ENCODE measurements at places on chromosomes 3 and 15. TPM values are rescaled to one million over a fixed set of nuclear protein-coding genes. Genes with fewer than 3 reads are reported as not detected.

NUSAP1 gene
- total RNA-seq: 179 TPM

TLR9 gene
- 1.2 TPM for total RNA-seq

PLA2G4E gene
- total RNA-seq: not detected

STRIT1 gene
- total RNA-seq: not detected

CCR3 gene
- total RNA-seq: not detected

CCR2 gene
- not detected for total RNA-seq

NEK10 gene
- total RNA-seq: 0.09 TPM

PTH1R gene
- total RNA-seq: not detected

FOXB1 gene
- 2.7 TPM for total RNA-seq

DUOXA2 gene
- total RNA-seq: not detected

FSTL1 gene
- total RNA-seq: 1.3 TPM

MEX3B gene
- 1.4 TPM for total RNA-seq

GRCh38 chr3:197749315-197749600, 425 bp upstream of the FYTTD1 start:
- DNase-seq: peak; percentile 63

- no peak for DNase-seq
These were observed 56.0 kb downstream of the SLC7A14 start for GRCh38 chr3:170529912-170530311.

- DNase-seq: no peak
These were observed 42.9 kb upstream of the LMCD1 start for GRCh38 chr3:8458711-8459110.

DNA sequence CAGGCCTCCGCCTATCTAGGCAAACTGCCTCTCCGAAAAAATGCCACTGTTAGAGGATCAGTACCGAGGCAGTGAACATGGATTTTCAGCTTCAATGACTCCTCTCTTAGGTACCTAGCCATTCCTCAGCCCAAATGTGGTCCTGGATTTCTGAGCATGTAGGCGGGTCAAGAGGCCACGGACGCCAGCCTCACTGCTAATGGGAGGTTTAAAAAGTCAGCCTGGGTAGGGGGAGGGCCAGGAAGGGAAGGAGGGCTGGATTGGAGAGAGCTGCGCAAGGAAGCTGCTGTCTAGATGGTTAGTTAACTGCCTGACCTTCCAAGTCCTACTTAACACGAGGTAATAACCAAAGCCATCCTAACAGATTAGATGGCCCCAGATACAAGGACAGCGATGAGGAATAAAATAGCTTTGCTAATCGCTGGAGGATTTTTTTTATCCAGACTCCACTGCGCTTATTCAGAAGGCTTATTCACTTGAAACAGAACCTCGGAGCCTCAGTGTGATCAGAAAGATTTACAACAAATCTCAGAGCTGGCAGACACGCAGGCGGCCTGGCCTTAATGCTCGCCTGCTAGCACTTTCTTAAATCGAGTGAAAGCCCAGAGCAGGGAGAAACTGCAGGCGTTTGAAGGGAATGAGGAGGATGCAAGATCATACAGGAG, 34.3 kb downstream of the TLE3 start:
- no peak for DNase-seq

- no peak for DNase-seq
These were observed 74.4 kb downstream of the ZIC1 start for GRCh38 chr3:147483578-147483977.

GRCh38 chr3:193711523-193711963, 118.5 kb downstream of the OPA1 start:
- no peak for DNase-seq

DNA sequence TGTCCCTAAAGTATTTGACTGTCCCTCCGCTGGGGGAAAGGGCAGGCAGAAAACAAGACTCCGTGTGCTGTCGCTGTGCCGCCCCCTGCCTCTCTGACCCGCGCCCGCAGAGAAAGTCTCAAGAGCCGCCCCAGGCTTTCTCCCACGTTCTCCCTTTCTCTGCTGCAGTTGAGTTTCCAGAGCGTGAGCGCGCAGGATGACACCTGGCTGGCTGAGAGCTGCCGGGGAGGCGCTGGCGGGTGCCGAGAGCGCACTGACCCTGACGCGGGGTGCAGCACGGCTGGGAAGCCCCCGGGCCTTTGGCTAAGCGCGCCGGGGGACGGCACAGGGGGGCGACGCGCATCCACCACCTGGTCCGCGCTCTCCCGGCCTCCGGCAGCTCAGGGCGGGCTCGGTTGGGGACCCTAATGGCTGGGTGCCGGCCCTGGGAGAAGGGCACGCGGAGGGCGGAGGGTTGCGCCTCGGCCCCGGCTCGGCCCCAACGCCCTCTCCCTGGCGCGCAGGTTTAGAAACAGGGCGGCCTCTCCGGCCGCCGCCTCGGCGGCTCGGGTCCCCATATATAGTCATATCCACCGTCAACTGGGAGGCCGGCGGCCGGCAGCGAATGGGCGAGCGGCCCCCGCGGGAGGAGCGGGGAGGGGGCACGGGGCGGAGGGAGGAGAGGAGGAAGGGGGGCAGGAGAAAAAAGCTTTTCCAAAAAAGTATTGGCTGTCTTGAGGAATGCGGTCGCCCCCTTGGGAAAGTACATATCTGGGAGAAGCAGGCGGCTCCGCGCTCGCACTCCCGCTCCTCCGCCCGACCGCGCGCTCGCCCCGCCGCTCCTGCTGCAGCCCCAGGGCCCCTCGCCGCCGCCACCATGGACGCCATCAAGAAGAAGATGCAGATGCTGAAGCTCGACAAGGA, at the start of gene TPM1:
TSS of gene TPM1 (plus strand) at position 774 of the 903 bp plus-strand sequence. CDS start at position 857, 83 bp downstream.
- peak; percentile 29 for DNase-seq

GRCh38 chr3:195736866-195737490, 16.2 kb downstream of the MUC20 start:
- no peak for DNase-seq

GRCh38 chr3:122343654-122344053, 18.6 kb downstream of the CSTA start:
- no peak for DNase-seq

GRCh38 chr3:99211309-99211708, 309.8 kb upstream of the DCBLD2 start:
- DNase-seq: no peak

GRCh38 chr3:10188804-10189556, 24.3 kb downstream of the IRAK2 start:
- no peak for DNase-seq

- no peak for DNase-seq
These were observed 142.8 kb downstream of the TGFBR2 start for GRCh38 chr3:30749230-30749629.

DNA sequence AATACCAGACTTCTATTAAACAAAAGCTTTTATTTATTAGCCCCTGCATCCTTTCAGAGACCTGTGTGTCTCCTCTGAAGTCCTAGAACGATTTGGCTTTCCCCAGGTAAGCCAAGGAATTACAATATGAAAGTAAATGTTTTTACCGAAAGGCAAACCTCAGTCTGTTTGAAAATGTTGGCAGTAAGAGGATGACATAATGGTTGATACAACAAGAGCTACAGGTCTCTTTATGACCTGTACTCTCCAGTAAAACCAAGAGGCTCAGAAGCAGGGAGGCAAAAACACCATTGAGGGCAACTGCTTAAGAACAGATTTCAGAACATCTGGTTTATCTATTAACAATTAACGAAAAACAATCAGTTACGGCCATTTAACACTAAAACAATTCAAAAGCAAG, 107.8 kb downstream of the ADAM10 start:
- DNase-seq: no peak

DNA sequence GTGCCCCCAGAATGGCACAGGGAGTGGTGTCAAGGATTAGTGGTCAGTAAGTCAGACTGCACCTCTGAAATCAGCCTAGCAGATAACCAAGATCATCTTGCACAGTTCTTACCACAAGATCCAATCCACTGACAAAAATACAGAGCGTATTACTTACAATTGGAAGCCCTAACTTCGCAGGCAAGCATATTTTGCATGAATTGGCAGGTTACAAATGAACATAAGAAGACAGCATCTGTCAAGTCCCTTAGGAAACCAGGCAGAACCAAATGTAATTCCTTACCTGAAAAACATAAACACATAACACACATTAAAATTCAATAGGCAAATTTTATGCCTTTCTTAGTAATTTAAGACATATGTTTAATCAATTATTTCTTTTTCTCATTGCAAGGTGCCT, 293.4 kb downstream of the MAGI1 start:
- DNase-seq: no peak

GRCh38 chr15:40070166-40070557, 31.2 kb upstream of the SRP14 start:
- no peak for DNase-seq

- DNase-seq: no peak
These were observed 20.0 kb downstream of the DHX36 start for GRCh38 chr3:154304116-154304786.

GRCh38 chr3:48403533-48404439, 26.1 kb downstream of the PLXNB1 start:
- DNase-seq: no peak

- DNase-seq: no peak
These were observed 62.8 kb upstream of the PLSCR4 start for GRCh38 chr3:146313746-146314111.

DNA sequence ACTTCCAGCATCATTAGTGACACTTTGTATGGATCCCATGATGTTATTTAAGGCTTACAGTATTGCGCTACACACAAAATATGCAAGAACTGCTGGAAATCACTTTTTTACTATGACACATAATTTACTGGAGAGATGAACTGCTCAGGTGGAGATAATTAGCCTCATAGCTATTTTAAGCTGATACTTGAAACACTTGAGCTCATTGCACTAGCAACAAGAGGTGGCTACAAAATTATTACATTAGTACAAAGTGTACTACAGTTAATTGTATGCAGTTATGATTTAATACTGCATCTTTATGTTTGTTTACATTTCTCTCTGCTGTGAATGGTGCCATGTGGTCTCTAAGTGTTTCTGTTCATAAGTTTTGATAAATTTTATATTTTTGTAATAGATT, 6.5 kb upstream of the LZTFL1 start:
- DNase-seq: no peak

DNA sequence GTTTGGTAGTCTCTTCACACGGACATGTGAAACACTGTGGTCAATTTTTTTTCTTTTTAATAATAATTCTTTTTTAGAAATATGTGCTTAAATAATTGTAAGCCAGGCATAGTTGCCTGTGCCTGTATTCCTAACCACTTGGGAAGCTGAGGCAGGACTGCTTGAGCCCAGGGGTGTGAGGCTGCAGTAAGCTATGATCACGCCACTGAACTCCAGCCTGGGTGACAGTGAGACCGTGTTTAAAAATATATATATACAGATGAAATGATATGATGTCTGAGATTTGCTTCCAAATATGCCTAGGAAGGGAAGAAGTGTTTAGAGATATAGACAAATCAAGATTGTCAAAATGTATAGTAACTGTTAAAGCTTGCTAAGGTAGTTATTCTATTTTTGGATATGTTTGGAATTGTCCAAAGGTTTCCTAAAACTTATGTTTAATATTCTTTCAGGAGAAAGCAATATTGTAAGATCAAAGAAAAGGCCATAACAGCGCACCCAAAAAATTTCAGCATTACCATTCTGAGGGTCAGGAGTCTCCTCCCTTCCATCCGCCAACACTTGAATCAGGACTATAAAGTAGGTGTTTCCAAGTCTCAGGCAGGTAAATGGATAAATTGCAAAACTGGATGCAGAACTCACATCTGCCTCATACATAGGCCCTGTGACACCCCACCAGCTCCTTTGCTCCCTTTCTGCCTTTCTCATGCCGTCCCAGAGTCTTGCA, 532 bp upstream of the SELENOT start:
- DNase-seq: no peak

DNA sequence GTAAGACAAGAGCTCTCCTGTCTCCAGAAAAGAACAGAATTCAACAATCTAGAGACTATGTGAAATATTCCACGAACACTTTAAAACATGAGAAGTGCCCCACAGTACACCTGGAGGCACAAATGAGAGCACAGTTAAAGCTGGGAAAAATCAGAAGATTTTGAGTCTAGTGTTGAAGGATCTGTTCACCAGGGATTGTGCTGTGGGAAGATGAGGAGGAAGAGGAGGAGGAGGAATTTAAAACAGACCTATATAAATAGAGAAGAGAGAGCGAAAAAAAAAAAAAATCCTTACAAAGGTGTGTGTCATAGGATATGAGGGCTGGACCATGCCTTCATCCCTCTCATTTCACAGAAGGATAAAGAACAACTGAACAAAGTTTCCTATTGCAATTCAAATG, 361.0 kb upstream of the SEMA6D start:
- DNase-seq: no peak

GRCh38 chr3:13540297-13540995, 8.5 kb upstream of the FBLN2 start:
- DNase-seq: no peak

DNA sequence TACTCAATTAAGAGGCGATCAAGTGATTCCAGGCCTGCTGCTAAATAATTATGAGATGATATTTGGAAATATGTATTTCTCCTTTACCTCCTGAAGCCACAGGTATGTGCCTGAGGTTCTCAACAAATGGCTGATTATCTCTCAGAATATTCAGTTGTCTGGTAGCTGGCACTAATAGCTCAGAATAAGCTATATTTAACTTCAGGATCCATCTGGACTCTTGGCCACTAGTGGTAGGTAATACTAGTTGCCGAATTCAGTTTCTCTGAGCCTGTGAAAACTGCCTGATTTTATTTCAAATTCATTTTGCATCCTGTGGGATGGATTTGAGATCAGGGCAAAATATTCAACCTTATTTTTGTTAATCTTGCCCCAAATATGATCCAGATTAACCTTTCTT, 499.0 kb downstream of the DIPK2A start:
- no peak for DNase-seq
